ENCODE measurements at places on chromosomes 13 and 19.

GRCh38 chr19:7738023-7738422 is 6.1 kb upstream of the CLEC4G start:
- no peak for DNase-seq

DNA sequence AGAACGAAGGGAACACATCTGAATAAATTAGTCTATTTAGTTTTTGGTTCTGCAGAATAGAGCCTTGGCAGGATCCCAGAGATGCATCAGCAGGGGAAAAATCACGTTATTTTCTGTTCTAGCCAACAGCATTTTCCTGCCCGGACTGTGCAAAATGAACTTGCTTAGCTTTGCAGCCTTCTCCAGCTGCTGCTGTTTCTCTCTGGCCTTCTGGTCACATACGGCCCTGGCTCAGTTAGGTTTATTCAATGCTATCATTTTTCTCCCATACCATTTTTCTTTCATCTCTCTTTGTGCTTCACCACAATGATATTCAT is 110.4 kb upstream of the KL start:
- DNase-seq, result peak; percentile 16

GRCh38 chr13:99375738-99376080 is 68.5 kb upstream of the GPR183 start:
- DNase-seq, result no peak

GRCh38 chr19:11382898-11383705 is 1.0 kb downstream of the EPOR start:
- DNase-seq, result peak; percentile 31

DNA sequence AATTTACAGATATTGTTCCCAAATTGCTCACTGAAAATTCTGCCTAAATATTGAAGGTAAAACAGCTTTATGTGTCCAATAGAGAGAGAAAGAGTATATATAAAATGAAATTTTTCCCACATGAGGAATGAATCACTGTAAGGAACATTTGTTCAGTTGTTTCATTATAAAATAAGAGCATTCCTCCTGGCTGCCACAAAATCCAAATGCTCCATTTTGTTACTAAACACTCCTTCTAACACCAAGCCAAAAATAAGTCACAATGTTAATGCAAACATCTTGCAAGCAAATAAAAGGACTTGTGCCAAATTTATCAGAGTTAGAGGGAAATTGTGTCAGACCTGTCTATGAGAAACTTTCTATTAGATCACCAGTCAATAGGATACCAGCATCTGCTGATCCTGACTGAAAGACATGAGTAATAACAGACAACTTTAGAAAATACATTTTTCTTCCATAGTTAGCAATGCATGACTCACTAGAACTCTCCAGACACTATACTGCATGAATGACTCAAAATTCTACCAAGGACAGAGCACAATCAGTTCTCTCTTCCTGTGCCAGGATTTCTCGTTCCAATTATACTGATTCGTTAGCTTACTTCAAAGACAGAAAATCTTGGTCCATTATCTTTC is 83.5 kb upstream of the FNDC3A start:
- no peak for DNase-seq

- DNase-seq, result no peak
Measured at GRCh38 chr19:55703790-55704215, 28.8 kb downstream of the EPN1 start.

GRCh38 chr13:94607056-94607455 is 5.4 kb downstream of the GPR180 start:
- no peak for DNase-seq

DNA sequence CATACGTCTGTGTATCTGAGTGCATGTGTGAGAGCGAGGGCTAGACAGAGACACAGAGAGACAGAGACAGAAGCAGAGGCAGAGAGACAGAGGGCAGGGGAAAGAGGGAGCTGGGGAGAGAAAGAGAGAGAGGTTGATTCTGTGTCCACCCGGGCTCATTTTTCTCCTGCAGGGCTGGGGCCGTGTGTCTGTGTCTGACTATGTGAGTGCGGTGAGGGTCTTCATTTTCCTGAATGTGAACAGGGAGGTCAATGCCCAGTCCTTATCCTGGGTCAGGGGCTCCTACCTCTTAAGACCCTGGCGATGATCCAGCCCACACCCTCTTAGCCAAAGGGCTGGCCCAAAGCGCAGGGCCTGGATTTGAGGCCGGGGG is 17.7 kb downstream of the LRRC4B start:
- DNase-seq, result no peak

- DNase-seq, result no peak
Measured at GRCh38 chr19:13026462-13027370, 31.4 kb downstream of the NFIX start.

DNA sequence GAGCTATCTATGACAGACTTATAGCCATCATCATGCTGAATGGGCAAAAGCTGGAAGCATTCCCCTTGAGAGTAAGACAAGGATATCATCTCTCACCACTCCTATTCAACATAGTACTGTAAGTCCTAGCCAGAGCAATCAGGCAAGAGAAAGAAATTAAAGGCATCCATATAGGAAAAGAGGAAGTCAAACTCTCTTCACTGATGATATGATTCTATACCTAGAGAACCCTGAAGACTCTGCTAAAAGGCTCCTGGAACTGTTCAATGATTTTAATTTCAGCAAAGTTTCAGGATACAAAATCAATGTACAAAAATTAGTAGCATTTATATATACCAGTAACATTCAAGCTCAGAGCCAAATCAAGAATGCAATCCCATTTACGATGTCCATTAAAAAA is 21.7 kb upstream of the C1QTNF9B start:
- DNase-seq, result no peak

DNA sequence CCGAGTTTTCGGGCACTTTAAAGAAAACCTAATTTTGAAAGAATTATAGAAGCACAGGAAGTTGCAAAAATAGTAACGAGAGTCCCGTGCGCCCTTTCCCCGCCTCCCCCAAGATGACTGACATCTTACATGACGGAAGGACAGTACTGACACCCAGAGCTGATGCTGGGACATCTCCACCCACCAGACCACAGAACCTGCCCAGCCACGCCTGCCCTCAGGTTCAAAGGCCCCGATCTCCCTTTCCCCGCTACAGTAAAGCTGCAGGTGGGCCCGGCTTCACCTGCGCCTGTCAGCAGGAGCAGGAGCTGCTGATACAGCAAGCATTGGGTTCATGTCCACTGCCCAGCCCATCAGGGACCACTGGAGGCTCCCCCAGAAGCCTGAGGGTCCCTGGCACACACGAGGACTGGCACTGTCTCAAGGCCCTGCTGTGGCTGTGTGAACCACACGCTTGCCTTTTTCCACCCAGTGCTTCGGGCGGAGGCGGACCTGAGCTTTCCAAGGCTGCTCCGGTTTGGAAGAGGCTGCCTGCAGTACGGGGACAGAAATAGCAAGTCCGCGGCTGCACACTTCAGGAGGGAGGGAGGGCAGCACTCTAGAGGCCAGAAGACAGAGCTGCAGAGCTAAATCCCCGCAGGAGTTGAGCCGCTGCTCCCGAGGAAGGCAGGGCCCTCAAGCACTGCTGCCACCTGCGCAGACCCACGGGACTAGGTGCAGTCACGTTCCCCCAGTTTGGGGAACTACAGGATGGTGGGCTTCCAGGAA is 8.7 kb downstream of the MAP2K2 start:
- peak; percentile 47 for DNase-seq

DNA sequence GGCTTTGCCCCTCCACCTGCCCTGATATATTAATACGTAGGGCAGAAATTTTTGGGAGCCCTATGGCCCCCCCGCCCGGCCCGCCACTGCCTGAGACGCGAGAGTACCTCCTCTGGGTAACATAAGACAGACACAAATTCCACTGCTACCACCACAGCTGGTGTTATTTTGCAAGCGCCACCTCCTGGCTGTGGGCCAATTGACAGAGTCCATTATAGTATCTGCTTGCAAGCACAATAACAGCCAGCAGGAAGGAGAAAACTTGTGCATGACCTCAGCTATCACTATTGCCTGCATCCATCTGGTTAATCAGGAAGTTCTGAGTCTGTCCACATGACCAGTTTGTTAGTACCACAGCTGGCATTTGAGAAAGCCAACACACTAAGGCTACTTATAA is 25.3 kb upstream of the OR10H2 start:
- DNase-seq, result peak; percentile 3

- no peak for DNase-seq
Measured at GRCh38 chr19:43534816-43535761, 2.1 kb downstream of the ZNF575 start.

- DNase-seq, result no peak
Measured at GRCh38 chr19:29858000-29858596, 46.3 kb downstream of the CCNE1 start.

DNA sequence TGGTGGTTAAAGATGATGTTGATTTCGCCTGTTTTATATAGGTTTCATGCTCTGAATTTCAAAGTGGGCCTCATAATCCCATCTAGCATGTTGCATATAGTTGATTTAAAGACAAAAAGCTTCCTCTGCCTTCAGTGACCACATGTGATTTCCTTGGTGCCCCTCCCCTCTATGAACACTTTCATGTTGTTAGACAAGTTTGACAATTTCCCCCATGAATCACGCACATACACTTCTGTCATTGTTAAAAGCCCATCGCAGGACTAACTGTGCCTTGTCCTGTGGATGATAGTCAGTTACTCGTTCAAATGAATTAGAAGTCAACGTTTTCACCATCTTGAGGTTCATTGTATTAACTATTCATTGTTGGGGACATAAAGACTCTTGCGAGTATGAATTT is 6.7 kb downstream of the TNFSF11 start:
- DNase-seq, result no peak

DNA sequence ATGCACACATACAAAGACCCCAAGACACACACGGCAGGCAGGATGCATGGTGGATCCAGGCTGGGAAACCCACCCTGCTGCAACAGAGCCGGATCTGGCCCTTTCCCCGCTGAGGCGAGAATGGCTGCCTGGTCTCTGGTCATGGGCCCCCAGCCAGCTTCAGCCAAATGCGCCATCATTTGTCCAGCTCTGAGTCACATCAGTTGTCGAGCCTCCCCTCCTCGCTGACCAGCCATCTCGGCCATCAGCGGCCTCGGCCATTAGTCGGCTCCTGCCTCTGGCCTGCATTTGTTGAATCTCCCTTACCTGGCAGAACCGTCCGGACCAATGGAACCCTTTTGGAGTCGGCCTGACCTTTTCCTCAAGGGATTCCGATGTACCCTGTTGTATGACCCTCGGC is 38.5 kb upstream of the POU2F2 start:
- DNase-seq, result no peak

DNA sequence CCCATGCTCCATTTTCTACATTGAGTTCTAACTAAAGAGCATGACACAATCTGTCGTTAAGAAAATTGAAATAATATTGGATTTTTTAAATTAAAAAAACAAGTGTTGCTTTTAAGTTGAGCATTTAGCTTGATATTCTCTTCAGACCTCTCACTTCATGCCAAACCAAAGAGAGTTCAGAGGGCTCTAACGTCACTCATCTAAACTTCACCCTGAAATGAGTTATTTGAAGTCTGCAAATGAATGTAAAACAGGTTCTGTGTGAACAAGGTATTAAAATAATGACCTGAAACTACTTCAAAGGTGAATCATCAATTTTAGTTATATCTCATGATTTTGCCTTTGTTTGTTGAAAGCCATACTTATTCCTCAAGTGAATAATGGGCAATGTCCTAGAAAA is 61.8 kb downstream of the MRPL57 start:
- no peak for DNase-seq

DNA sequence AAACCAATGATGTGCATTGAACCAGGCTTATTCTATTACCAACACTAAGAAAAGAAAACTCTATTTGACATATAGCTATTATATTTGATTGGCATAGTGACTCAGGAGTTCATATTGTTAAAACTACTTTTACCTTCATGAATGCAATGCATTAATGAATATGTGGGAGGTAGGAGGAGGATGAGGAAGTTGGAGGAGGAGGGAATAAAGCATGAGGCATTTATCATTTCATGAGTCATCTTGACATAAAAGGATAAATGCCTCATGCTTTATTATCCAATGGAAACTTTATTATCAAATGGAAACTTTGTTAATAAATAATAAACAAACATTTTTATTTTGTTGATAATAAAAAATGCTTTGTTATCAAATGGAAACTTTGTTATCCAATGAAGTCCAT is 116.5 kb downstream of the SPRY2 start:
- DNase-seq, result no peak

- no peak for DNase-seq
Measured at GRCh38 chr13:108363666-108364065, 94.1 kb downstream of the TNFSF13B start.

DNA sequence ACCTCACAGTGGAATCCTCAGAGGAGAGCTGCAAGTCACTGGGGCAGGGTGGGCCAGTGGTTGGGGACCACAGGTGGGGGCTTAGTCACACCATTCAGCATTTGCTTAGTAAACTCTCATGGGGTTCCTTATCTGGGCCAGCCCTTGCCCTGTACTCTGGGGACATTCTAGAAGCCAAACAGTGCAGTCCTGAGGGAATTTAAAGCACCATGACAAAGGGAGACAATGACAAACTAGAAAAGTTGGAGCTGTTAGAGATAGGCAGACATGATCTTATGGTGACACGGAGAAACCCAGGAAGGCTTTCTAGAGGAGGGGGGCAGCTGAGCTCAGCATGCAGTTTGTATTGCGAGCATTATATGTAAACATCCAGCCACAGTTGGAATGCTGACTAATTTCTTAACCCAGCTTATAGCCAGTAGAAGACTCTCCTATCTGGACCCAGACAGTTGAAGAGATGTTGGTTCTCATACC is 87.6 kb downstream of the ZNF429 start:
- DNase-seq, result no peak

- no peak for DNase-seq
Measured at GRCh38 chr13:65553096-65553727, 1676.9 kb downstream of the PCDH9 start.

DNA sequence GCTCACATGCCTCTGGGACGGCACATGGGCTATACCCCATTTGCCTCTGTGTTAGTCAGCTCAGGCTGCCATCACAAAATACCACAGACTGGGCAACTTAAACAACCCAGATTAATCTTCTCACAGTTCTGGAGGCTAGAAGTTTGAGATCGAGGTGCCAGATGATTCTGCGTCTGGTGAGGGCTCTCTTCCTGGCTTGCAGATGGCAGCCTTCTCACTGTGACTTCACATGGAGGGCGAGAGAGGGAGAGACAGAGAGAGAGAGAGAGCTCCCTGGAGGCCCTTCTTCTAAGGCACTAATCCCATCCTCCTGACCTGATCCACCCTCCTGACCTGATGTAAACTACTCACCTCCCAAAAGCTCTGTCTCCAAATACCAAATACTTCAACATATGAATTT is 55.0 kb downstream of the GPR12 start:
- DNase-seq, result no peak

GRCh38 chr13:112643759-112644459 is 45.9 kb upstream of the ATP11A start:
- DNase-seq, result no peak

- DNase-seq, result no peak
Measured at GRCh38 chr13:35449821-35450220, 26.7 kb downstream of the MAB21L1 start.

Data from substantia nigra (tissue), 51 donors.